ENCODE measurements at places on chromosomes 1 and 21.

DNA sequence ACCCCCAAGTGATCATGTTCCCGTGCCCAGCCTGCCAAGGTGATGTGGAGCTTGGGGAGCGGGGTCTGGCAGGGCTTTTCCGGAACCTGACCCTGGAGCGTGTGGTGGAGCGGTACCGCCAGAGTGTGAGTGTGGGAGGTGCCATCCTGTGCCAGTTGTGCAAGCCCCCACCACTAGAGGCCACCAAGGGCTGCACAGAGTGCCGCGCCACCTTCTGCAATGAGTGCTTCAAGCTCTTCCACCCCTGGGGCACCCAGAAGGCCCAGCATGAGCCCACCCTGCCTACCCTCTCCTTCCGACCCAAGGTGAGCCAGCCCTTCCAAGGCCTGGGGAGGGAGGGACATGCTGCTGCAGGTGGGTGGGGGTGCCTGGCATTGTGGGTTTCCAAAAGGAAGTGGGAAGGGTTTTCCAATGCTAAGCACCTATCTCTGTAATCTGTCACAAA is 2.3 kb downstream of the TRIM46 start:
- peak; percentile 46 for DNase-seq

DNA sequence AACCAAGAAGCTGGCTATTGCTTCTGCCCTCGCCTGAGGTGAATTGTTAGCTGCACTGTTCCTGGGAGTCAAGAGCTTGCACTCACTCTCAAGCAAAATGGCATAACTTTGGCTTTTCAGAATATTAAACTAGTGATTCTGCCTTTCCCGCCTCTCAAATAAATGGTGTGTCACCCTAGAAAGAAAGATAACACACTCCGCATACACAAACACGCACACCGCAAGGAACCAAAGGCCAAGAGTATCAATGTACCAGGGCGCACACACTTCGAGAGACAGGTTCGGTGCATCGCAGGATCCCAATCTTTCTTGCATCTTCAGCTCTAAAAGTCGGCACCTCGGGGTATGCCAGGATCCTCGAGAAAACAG is 470 bp upstream of the RTCA start:
- DNase-seq: peak; percentile 30

DNA sequence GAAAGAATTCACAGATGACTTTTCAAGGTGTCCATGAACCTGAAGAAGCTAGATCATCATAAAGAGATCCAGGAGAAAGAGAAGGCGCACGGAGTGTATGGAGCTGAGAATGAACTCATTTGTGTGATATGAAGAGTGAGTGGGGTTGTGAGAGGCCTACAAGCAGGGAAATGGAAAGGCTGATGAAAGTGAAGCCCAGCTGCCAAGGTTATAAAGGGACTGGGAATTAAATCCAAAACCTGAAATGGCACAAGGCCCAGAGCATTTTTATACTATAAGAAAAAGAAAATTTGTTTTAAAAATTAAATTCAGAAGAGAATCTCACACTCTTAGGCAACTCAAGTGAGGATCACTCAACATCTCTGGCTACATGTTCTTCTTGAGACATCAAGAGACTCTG is 43.4 kb downstream of the HSD3B1 start:
- DNase-seq: no peak

- DNase-seq: no peak
These were observed 9.7 kb downstream of the PLPP3 start for GRCh38 chr1:56569661-56570060.

GRCh38 chr1:206668874-206669410 is 15.8 kb upstream of the MAPKAPK2 start:
- no peak for DNase-seq

Measured in hematopoietic multipotent progenitor cell (in vitro differentiated cells).